ENCODE measurements at places on chromosomes 12 and 14.

DNA sequence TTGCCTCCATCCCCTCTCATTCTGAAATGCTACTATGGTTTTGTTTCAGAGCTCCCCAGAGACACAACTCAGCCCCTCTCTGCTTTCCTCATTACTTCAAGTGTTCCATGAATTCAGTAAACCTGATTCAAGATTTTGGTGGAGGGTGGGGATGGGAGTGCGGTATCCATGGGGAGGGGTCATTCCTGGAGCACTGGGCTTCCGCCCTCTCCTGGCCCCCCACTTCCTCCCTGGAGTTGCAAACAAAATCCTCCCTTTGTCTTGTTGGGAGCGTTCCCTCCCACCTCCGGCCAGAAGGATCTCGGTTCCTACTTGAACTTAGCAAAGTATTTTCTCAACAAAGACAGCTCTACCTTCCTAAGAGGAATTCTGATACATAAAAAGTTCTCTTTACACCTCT is 71.8 kb upstream of the LTA4H start:
- DNase-seq: no peak

- no peak for DNase-seq
Measured at GRCh38 chr12:91072931-91073330, 15.1 kb upstream of the KERA start.

DNA sequence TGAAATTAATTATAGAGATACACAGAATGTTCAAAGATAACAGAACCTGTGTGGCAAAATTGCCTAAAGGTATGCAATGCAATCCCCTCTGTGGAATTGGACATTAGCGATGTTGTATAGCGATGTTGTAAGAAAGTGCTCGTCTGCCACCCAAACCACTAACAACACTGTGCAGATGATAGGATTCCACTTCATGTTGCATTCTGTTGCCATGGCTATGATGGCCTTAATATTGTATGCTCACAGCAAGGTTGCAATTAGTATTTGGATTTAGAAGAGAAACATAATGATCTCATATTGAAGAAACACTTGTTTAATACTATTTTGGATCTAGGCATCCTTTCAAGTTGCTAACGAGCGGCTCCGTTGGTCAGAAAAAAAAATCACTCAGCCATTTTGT is 260.3 kb downstream of the BCAT1 start:
- no peak for DNase-seq

- DNase-seq: no peak
Measured at GRCh38 chr12:104313568-104314241, 10.2 kb downstream of the EID3 start.

- DNase-seq: no peak
Measured at GRCh38 chr12:92188517-92189188, 43.0 kb upstream of the BTG1 start.

- DNase-seq: no peak
Measured at GRCh38 chr14:76509311-76509710, 133.4 kb downstream of the ESRRB start.

DNA sequence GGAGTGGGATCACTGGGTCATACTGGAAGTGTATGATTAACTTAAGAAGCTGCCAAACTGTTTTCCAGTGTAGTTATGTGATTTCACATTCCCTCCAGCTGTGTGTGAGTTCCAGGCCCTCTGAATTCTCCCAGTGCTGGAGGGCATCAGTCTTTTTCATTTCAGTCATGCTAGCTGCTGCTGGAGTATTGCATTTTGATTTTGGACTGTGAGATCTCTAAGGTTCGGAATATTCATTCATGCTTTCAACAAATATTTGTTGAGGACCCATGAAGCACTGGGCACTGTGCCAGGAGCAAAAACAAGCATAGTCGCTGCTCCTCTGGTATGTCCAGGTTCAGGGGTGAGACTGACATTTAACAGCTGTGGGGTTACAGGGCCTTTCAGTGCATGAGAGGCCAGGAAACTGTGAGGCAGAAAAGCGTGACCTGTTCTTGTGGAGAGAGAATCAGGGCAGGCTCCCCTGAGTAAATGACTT is 133.2 kb downstream of the SCARB1 start:
- no peak for DNase-seq

GRCh38 chr14:48373981-48374380 is 698.6 kb upstream of the MDGA2 start:
- no peak for DNase-seq

- DNase-seq: no peak
Measured at GRCh38 chr12:45915405-45915804, 75.0 kb downstream of the SCAF11 start.

DNA sequence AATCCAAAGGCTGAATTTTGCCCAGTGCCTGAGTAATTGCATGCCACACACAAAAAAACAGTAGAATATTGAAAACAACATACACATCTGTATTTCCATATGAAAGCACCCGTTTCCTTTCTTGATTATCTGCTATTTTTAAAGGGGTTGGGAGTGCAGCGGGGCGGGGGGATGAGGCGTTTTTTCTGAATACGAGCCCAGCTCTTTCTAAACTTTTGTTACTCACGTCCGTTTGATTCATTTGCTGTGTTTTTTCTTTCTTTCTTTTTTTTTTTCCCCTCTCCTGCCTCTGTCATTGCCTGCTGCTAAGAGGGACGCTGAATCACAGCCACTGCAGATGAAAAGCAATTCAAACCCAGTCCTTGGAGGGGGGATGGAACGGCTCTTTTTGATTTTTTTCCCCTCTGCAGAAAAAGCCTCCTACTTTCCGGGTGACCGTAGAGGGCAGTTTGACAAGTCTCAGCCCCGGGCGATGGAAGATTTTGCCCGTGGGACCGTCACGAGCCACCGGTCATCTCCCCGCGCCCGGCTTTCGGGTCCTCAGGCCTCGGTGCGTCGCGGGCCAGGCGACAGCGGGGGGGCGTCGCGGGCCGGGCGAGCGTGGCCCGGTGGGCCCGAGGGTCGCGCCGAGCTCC is 572 bp upstream of the RASSF8 start:
- DNase-seq: no peak

DNA sequence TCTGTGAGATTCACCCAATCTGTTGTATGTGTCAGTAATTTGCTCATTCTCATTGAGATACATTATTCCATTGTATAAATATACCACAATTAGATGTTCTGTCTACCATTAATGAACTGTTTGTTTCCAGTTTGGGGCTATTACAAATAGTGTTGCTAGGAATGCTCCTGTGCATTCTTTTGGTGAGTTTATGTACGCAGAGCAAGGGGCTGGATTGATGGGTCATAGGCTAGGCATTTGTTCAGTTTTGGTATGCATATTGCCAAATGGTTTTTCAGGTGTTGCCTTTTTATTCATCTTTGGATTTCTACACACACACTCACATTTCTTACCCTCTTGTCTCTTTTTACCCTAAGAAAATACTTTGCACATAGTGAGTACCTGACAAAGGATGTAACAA is 93.4 kb downstream of the GPATCH2L start:
- DNase-seq: no peak

GRCh38 chr14:94535506-94535905 is 25.7 kb upstream of the SERPINA4 start:
- DNase-seq: no peak

- DNase-seq: no peak
Measured at GRCh38 chr12:2633176-2633824, 161.5 kb upstream of the FKBP4 start.

DNA sequence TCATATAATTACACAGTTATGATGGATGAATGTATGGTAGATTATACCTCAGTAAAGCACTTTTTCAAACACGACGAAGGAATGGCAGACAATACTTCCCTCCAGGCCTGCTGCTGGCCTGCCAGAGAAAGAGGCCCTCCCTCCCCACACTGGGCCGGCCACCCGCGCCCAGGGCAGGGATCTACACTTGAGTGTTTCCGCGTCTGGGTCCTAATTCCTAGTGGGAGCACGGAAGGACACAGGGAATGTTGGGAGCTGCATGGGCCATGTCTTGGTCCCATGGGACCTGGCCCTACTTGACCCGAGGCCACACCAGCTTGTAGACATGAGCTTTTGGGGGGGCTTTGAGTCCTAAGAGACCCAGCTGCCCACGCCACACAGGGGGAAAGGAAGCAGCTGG is 52.0 kb downstream of the STX2 start:
- no peak for DNase-seq

DNA sequence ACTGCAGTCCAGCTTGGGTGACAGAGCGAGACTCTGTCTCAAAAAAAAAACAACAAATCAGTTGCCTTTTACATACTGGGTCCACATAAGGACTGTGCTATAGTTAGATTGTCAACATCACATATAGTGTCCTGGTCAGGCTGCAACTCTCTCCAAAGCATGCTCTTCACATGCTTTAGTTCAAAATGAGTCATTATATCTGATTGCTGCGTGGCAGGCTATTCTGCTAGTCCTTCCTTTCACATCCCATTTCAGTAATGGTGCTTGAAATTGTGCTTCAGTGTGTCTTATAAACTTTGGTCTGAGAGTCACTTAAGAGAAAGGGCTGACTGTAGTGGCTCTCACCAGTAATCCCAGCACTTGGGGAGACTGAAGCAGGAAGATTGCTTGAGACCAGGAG is 6.9 kb downstream of the LETMD1 start:
- no peak for DNase-seq

DNA sequence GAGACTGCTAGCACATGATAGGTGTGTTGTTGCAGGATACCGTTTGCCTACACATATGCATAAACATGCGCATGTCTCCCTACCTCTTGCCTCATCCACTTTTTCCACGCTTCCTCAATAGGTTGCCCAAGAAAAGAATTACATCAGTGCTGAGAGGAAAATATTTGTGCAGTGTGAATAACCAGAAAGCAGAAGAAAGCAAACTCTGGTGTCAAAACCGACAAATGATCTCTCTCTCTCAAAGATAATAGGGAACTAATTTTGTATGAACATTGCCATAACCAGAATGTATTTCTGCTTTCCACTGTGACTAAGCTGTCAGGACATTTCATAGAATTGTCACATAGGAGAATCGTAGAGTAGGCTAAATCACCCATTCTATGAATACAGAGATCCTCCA is 1.3 kb downstream of the CLEC7A start:
- DNase-seq: no peak

DNA sequence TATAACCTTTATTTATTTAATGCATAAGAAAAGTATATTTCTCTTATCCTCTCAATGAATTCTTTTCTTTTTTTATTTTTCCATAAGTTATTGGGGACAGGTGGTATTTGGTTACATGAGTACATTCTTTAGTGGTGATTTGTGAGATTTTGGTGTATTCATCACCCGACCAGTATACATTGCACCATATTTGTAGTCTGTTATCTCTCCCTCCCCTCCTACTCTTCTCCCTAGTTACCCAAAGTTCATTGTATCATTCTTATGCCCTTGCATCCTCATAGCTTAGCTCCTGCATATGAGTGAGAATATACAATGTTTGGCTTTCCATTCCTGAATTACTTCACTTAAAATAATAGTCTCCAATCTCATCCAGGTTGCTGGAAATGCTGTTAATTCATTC is 1900.0 kb upstream of the SEL1L start:
- no peak for DNase-seq

- DNase-seq: peak; percentile 4
Measured at GRCh38 chr14:69259527-69260189, at the start of gene GALNT16. Gene GALNT16 (plus strand): TSS chr14:69260158. CDS start chr14:69260291, 133 bp downstream.

DNA sequence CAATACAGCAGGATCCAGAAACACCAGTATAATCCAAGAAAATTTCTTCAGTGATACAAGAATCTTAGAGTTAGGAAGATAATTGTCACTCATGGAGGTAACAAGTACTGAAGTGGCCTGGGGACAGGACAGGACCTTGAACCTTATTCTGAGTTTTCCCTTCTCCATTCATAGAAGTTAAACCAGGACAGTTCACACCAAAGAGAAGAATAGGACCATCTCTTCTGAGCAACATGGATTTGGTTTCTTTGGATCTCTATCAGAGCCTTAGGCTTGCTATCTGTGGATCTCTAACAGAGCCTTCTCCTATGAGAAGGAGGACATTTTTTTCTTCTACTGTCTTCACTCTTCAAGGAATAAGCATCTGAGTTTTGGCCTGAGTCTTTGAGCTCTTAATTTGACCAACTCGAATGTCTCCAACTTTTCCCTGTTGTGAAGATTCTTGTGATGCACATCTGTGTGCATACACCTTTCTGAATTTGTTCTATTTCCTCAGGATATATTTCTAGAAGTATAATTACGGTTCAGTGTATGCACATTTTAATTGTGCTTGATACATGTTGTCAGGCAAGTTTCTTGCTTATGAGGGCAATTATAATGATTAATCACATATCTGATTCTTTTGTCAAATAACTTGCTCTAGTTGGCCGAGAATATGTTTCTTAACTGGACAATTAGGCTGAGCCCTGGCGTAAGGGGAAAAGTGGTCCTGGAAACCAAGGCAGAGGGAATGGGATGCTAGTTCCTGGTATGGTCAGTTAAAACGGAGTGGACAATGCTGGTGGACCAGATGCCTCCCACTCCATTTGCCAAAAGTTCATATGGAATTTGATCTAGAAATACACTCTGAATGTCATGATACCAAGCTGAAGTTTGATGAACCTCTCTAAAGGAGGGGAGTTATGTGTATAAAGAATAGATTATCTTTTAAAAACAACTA is 6.6 kb downstream of the KRT6A start:
- DNase-seq: no peak

- DNase-seq: no peak
Measured at GRCh38 chr12:53046655-53047220, 3.1 kb upstream of the TNS2 start.

GRCh38 chr14:94992046-94992445 is 165.3 kb downstream of the DICER1 start:
- no peak for DNase-seq
